ENCODE measurements at places on chromosomes 6 and 20.
A peak's percentile ranks its signal among the peaks of the same experiment; 100 is the strongest.

DNA sequence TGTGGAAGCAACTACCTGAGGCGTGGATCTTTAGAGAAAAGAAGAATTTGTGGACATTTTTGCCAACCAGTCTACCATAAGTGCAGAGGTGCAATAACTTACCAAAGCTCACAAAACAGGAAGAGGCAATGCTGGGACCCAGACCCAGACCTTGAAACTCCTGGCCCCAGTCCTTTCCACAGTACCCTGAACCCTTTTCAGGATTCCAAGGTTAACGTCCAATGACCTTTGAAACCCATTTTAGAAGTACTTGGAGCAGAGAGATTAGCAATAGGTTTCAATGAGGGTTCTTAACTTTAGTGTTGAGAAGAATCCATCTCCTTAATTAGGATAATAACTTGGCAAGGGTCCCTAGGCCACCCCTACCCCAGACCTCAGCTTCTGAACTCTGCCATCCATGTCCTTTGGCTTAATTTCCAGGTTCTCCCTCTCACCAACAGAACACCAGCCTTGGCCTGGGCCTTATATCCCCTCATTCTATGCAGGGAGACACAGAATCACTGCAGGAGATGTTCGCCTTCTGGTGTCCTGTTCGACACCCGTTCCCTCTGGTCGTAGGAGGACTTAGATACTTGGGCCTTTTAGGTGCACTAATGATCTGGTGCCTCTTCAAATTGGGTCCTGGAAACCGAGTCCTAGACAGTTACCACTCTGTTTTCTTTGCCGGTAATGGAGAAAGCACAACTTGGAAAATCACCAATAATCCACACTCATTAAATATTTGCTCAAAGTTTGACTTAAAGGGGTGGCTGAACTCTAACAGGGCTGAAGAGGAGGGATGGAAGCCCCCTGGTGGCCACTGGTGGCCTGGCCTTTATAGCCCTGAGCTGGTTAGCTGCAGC, 40.6 kb downstream of the ISM1 start:
- peak; percentile 2 for DNase-seq

GRCh38 chr20:20492521-20493332, 124.8 kb downstream of the INSM1 start:
- DNase-seq = no peak

DNA sequence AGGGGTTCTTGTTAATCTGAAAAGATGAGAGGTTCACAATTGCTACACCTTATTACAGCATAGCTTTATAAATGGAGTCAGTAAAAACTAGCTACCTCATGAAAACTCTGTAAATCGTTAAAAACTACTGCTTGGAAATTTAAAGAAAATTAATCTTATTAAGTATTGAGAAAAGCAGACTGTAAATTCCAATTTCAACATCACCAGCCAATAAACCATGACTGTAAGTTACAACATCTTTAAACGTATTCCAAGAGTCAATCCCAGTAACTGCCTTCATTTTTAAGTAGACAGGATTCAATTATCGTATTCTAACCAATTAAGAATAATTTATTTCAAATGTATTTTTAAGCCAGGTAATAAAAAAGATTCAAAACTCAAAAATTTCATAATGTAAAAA, 70.3 kb downstream of the ATG5 start:
- no peak for DNase-seq

DNA sequence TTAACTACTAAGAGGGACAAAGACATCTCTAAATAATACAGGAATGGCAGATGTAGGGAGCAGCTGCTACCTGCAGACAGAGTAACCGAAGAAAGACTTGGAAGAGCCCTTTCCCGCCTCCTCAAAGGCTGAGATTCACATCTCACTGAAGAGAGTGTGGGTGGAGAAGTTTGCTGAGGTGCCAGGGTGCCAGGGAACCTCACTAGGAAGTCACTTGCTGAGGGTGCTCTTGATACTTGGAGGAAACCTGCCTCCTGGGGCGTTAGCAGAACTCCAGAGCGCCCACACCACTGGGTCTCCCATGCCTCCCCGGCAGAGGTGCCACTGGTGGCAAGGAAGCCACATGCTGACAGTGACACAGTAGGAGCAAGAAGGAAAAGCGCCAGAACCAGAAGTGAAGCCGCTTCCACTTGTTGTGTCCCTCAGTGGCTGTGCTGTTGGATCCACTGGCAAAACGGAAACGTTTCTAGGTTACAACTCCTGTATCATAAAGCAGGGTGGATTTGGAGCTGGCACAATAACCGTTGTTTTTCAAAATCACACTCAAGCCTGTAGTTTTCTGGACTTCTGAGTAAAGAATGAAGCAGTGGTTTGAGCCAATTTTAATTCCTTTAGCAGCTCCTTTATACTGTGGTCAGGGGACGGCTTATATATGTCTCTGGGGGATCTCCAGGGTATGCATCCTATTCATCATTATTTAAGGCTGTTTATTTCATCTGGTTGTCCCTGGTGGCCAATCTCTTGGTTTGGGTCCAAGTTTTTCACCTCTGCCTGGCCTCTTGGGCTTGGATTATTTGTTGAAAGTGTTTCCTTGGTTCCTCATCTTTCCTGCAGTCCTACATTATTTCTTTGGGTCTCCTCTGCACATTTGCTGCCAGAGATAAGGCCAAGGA, 64.5 kb downstream of the CDC5L start:
- no peak for DNase-seq

GRCh38 chr6:32317541-32317940, 54.2 kb downstream of the TSBP1 start:
- DNase-seq = no peak

DNA sequence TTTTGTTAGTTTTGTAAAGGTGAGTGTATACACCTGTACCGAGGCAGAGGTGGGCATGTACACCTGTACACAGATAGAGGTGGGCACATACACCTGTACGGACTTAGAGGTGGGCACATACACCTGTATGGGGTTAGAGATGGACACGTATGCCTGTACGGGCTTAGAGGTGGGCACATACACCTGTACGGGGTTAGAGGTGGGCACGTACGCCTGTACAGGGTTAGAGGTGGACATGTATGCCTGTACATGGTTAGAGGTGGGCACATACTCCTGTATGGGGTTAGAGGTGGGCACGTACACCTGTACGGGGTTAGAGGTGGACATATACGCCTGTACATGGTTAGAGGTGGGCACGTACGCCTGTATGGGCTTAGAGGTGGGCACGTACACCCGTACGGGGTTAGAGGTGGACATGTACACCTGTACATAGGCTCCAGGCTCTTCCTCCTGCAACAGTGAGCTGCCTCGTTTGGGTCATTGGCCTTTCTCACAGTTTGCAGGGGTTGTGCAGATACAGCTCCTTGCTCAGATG, 63.7 kb downstream of the PHACTR3 start:
- no peak for DNase-seq

DNA sequence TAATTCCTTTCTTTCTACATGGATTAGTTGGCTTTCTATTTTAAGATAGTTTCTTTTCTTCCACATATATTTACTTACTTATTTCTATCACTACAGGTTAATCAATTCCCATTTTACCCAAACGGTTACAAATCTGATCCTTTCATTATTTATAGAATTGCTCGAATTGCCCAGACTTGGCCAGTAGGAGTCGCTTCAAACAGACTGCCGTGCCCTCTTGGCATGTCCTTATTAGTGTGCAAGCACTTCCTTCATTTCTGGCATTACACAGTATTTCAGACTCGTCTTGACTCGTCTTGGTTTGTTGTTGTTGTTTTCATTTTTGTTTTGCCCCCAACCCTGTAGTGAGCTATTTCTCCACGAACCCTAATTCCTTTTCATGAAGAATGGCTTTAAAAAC, 74.6 kb downstream of the SAMD3 start:
- peak; percentile 51 for DNase-seq

DNA sequence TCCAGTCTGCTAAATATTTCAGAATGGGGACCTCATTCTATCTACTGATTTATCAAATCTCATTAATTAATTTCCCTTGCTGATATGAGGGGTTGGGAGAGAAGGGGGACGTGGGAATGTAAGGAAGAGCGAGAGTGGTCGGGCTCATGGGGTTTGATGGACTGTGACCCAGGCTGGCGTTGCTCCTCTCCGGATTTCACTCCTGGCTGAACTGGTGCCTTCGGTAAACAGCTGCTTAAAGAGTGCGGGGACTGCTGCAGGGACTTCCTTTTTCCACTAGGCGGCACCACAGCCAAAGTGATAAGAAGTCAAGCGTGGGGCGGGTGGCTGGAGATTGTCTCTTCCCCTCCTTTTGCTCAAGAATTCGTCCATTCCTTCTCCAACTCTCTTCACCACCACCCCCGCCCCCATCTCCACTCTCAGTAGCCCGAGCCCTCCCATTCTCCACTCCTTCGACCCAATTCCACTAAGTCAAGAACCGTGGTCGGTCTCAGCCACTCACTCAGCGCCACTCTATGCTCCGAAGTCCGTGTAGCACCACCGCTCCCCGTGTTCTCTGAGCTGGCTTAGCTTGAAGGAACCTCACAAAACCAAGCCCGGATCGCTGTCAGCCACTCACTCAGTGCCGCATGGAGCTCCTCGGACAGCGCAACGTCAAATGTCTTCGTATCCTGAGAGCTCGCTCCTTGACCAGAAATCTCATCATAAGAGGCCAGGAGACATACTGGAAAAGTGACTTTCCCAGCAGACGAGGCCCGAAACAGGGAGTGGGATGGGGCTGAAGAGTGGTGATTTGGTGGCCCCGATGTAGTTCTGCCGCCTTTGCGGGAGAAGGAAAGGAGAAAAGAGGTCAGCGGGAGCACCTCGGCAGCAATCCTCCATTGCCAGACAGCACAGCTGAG, 9.7 kb downstream of the TRIM31 start:
- DNase-seq = peak; percentile 83

Data from MV-4-11 (cell line).